Midbrain (tissue), 1 donor: ENCODE measurements at places on chromosomes 11 and 22.

- DNase-seq: peak; percentile 59
These were observed 52.8 kb upstream of the TENM4 start for GRCh38 chr11:79493555-79494171.

GRCh38 chr11:35151683-35152280 is 12.8 kb downstream of the CD44 start:
- DNase-seq: no peak

GRCh38 chr11:131474947-131475346 is 104.5 kb downstream of the NTM start:
- DNase-seq: no peak

DNA sequence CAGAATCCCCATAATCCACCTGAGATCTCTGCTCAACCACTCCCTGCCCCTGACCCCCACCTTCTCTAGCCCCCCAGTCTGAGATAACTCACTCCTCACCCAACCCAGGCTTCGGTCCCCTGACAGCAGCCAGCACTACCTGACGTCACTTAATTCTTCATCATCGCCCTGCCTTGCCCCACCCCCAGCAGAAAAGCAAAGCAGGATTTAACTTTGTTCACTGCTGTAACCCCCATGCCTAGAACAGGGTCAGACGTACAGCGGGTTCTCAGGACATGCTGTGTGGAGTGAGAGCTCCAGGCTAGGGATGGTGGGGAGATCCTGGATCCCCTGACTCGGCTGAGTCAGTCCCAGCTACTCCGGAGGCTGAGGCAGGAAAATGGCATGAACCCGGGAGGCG is 45.8 kb downstream of the ELFN2 start:
- no peak for DNase-seq

- no peak for DNase-seq
These were observed 29.1 kb downstream of the BARX2 start for GRCh38 chr11:129404731-129405130.

- no peak for DNase-seq
These were observed 81.1 kb upstream of the MYOD1 start for GRCh38 chr11:17638311-17638710.

DNA sequence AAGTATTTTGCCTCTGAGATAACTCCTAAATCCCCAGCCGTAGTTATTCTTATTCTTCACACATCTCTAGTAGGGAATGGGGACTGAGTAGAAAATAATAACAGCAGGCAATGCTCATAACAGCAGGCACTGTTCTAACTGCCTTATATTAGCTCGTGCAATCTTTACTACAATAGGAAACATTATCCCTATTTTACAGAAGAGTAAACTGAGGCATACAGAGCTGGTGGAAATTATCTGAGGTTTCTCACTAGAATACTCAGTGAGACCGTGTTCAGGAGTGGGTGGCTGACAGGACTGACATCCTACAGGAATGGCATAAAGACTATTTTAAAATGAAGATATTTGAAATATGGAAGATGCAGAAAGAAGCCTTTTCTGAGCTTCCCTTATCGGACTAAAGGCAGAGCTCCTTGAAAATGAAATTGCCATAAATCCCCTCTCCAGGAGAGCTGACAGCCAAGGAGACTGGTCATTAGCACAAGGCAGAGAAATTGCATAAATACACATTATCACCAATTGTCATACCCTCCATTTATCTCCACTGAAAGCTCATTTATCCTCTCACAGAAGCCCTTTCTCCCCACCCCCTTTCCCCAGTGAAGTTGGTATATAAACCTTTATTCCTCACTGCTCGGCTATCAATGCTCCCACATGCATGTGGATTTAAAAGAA is 93.9 kb downstream of the RASSF10 start:
- DNase-seq: no peak

- DNase-seq: no peak
These were observed 19.8 kb downstream of the MRGPRG start for GRCh38 chr11:3198815-3199214.

DNA sequence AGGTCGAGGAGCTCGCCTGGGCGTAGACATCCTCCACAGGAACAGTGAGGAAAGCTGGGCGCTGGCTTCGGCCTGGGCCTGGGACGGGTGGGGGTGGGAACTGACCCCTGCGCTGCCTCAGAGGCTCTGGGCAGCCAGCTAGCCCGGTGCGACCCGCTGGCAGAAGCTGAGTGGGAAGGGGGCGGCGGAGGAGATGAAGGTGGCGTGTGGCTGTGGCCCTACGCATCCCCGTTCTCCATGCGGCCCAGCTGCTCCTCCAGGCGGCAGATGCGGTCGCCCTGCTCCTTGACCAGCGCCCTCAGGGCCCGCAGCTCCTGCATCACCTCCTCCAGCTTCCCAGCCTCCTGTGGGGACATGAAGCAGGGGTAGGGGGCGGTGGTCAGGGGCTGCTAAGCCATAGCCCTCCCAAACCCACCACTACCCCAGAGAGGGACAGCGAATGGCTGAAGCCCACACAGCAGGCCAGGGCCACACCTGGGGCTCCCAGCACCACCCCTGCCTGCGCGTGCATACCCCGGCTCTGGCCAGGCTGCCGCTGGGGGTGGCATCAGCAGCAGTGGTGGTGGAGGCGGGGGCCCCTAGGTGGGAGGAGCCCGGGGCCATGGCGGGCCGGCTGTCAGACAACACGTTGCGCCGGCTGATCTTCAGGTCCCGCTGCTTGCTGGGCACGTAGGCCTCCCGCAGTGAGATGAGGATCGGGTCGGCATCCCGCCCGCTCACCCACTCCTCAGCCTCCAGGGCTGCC is 848 bp upstream of the PTPRCAP start:
- no peak for DNase-seq

DNA sequence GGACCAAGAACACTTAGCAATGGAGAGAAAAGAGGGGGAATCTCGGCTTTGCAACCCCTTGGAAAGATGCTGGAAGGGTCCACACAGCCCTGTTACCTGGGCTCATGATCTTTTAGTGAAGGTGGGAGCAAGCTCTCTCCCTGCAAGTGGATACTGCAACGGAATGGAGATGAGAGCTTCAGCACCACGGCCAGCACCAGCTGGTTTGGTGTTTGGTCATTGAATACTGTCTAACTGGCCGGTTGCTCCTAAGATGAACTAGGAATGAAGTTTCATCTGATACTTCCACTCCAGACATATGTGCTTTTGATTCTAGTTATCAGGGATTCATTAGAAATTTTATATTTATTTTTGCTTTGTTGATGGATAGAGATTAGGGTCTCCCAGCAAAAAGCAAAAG is 16.3 kb downstream of the HTR3A start:
- DNase-seq: no peak

DNA sequence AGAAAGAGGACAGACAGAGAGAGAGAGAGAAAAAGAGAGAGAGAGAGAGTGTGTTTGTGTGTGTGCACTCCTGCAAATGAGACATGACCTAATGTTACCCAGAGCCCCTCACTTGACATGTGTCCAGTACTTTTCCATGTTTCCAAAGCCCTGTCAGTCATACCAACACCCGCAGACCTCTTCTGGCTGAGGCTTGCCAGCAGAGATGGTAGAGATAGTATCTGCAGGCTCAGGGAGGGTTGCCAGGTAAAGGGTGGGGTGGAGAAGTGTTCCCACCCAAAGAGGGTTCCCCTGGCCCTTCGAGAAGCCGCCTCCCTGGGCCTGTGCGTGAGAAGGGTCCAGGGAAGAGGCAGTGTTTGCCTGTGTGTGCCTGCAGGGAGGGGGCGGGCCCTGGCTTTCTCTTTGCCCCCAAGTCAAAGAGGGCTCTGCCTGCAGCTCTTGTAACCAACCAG is 40.7 kb downstream of the POU2F3 start:
- no peak for DNase-seq

DNA sequence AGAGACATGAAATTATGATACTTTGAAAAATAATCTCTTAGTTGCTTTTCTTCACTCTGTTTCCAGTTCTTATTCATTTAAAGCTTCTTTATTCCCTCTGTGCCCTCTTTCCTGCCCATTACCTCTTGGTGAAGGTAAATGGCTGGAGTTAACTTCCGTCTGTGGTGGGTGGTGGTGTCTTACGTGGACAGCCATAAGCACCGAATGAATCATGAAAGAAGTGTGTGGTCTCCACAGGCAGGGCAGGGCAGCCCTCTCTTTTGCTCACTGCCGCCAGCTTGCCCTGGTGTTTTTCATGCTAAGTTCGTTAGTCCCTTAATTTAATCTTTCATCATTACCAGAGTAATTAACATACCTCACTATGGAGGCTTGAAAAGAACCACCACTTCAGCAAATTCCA is 98.7 kb upstream of the SORL1-AS1 start:
- no peak for DNase-seq

- DNase-seq: peak; percentile 48
These were observed 804 bp downstream of the APIP start for GRCh38 chr11:34915136-34916014.

- no peak for DNase-seq
These were observed 752 bp downstream of the MUC2 start for GRCh38 chr11:1075341-1075911.

DNA sequence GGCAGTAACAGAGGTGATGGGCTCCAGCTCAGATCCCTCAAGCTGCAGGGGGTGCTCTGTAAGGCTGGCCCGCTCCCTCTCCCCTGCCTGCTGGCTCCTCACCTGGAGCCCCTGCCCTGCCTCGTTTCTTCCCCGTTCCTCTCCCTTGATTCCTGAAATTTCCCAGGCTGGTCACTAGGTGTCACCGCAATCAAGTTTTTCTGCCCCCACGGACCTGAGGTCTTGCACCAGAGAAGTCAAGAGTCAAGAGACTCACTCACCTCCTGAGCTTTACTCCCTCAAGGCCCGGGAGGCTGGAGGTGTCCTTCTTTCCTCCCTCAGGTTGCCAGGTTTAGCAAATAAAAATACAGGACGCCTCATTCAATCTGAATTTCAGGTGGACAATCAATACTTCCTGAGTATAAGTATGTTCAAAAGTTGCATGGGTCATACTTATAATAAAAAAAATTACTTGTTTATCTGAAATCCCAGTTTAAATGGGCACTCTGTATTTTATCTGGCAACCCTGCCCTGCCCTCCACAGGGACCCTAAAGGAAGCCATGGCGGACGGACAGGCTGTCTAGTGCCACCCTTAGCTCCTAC is 69.2 kb downstream of the SCUBE1 start:
- peak; percentile 35 for DNase-seq

- no peak for DNase-seq
These were observed 219.3 kb upstream of the POU2AF2 start for GRCh38 chr11:111026241-111026640.

GRCh38 chr11:20015529-20016427 is 144.5 kb downstream of the DBX1 start:
- no peak for DNase-seq

DNA sequence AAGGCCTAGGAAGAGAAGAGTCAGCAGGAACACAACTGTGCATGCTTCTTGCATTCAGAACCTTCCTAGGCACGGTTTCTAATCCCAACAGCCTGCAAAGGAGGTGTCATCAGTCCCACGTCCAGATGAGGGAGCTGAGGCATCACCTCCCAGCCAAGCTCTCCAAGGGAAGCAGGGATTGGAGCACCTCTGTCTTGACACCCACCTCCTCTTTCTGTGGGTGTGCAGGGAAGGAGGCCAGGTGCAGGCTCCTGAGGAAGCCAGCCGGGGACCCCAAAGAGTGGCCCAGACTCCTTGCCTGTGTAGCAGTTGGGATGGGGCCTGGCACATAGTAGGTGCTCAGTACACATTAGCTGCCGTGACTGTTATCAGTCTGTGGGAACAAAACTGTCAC is 2.0 kb downstream of the PNPLA5 start:
- DNase-seq: no peak

DNA sequence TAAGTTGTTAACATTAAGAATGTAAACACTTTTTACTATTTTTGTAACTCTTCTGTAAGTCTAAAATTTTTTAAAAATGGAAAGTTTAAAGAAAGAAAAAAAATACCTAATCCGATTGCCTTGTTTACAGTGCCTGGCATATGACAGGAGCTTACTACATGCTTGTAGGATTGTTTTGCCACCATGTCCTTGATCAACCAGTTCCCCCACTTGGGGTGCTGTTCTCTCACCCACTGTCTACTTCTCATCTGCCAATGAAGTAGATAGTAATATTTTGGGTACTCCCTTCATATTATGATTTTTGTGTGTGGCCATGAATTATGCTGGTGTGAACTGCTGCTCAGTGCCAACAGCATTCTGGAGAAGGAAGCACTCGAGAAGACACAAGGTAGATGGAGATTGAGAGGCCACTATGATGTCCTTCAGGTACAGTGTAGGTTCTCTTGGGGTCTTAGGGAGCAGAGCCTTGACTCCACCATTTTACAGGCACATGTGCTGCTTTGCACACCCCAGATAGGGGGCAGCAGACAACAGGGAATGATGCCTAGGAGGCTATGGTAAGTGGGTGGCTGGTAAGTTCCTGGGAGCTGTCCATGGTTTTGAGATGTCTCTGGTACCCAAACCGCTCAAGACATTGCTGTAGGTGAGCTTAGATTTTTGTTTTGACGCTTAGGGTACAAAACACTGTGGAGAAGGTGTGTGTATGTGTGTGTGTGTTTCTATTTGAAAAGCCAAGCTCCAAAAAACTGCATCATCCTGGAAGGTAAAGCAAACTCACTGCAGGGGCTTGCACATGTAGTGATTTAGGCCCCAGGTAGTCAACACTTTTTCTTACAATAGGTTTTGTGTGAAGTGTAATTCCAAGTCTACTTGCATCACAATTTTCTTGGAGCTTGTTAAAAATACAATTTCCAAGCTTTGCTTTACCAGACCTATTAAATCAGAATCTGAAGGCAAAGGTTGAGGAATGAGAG is 494.5 kb upstream of the LARGE1 start:
- DNase-seq: peak; percentile 4

DNA sequence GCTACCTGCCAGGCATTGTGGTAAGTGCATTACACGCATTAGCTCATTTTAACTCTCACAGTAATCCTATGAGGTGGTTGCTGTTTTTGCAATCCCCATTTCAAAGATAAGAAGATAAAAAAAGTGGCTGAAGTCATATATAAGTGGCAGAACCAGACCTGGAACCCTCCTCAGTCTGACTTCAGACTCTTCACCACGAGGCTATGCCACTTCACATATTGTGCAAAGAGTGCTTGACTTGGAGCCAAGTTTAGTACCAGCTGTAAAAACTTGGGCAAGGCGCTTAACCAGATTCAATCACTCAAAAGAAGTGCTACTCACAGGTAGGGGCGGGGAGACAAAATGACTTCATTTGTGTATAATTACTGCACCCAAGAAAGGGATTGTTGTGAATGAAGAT is 15.3 kb downstream of the BPIFC start:
- DNase-seq: no peak

- DNase-seq: no peak
These were observed 5.5 kb downstream of the TTC28 start for GRCh38 chr22:28674121-28674563.

DNA sequence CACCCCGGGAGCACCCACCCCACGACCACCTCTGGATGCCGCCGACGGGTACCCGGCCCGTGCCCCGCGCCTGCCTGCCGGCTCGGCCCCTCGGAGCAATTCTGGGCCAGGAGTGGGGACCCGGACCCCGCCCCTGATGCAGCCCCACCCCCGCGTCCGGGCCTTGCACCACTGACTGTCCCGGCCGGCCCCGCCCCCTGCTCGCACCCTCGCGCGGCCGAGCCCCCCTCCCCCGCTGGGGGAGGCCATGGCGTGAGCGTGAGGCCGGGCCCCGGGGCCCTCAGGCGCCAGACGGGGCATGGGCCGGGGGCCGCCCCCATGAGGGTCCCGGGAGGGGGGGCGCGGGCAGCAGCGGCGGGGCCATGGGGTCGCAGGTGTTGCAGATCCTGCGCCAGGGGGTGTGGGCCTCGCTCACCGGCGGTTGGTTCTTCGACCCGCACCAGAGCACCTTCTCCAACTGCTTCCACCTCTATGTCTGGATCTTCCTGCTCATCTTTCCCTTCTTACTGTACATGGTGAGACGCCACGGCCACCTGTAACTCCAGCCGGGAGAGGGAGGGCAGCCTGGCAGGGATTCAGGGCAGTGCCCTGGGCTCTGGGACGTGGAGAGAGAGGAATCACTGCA is 486 bp downstream of the PCNX3 start:
- no peak for DNase-seq
